ENCODE measurements at places on chromosomes 5 and 9.

- DNase-seq: peak; percentile 11
Observed at GRCh38 chr9:10268531-10269485, 344.0 kb downstream of the PTPRD start.

- no peak for DNase-seq
Observed at GRCh38 chr9:89595646-89596045, 9.2 kb upstream of the GADD45G start.

GRCh38 chr5:53438486-53439472 is 41.6 kb upstream of the FST start:
- DNase-seq: no peak

GRCh38 chr5:39253196-39253595 is 33.8 kb upstream of the FYB1 start:
- DNase-seq: no peak

DNA sequence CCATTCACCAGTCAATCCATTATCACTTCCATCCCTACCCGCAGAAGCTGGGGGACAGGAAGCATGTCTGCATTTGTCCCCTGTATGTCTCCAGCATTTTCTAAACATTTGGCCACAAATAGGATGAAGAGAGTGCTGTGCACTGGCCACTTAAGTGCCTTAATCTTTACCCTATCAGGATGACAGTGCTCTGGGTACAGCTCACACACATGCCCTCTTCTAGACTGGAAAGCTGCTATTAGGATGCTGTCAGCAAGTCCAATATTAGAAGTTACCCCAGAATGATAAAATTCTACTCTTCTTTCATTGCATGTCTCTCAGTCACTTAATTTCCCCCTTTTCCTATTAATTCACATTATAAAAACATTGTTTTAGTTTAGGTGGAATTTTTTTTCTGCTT is 168.4 kb downstream of the RASEF start:
- DNase-seq: no peak

DNA sequence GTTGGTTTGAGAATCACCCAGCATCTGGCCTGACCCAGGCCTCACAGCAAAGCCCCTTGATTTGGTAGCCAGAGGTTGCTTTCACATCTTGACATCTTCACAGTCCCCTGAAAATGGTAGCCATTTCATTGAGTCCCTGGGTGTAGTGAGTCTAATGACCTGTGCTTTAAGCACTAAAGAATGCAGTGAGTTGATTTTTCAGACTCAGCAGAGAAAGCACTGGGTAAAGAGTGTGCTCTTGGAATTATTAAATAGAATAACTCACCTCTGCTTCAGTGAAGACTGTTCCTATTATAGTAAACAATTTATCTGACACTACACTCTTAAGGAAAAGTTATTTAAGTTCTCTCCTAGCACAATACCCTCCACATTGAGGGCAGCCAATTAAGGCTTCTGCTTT is 56.2 kb downstream of the PTCD2 start:
- DNase-seq: no peak

DNA sequence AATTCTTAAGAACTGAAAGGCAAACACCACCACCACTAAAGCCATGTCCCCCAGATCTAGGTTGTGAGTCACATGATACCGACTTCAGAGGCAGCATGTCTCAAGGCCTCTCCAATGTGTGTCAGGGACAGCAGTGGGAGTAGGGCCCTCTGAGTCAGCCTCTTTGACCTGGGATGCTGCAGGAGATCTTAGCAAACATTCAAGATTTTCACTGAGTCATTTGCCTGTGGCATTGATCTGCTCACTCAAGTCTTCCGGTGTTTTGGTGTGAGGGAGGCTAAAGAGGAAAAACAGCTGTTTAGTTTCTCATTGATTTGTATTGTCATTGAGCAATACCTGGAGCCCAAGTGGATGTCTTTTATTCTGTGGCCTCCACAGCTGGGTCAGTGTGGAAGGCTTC is 36.1 kb downstream of the TMC1 start:
- no peak for DNase-seq

- no peak for DNase-seq
Observed at GRCh38 chr5:160555971-160556631, 134.4 kb downstream of the PTTG1 start.

- DNase-seq: no peak
Observed at GRCh38 chr9:125932012-125932411, 184.8 kb downstream of the PBX3 start.

- no peak for DNase-seq
Observed at GRCh38 chr5:60943624-60944023, 1.2 kb downstream of the ERCC8 start.

GRCh38 chr5:111749303-111750026 is 7.5 kb downstream of the NREP start:
- DNase-seq: no peak

- DNase-seq: peak; percentile 88
Observed at GRCh38 chr5:55232985-55233928, at the start of gene CCNO. Gene CCNO (minus strand): TSS chr5:55233608. CDS start chr5:55233523, 85 bp downstream.

GRCh38 chr9:134335061-134335460 is 8.8 kb downstream of the RXRA start:
- no peak for DNase-seq

DNA sequence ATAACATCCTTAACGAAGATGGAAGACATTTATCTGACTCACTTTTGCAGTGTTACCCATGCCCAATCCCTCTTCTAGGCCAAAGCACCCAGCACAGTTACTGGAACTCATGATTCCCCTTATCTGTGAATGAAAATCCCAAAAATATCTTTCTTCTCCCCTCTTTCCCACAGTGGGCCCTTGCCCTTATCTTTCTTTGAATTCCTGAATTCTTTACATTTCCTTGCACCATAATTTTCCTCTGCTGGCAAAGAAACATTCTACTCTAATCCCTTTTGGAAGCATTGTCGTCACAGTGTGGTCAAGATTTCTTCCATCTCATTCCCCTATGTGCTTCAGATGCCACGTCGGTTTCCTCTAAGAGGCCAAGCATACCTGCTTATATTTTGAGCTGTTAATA is 135.9 kb upstream of the LIFR start:
- no peak for DNase-seq

DNA sequence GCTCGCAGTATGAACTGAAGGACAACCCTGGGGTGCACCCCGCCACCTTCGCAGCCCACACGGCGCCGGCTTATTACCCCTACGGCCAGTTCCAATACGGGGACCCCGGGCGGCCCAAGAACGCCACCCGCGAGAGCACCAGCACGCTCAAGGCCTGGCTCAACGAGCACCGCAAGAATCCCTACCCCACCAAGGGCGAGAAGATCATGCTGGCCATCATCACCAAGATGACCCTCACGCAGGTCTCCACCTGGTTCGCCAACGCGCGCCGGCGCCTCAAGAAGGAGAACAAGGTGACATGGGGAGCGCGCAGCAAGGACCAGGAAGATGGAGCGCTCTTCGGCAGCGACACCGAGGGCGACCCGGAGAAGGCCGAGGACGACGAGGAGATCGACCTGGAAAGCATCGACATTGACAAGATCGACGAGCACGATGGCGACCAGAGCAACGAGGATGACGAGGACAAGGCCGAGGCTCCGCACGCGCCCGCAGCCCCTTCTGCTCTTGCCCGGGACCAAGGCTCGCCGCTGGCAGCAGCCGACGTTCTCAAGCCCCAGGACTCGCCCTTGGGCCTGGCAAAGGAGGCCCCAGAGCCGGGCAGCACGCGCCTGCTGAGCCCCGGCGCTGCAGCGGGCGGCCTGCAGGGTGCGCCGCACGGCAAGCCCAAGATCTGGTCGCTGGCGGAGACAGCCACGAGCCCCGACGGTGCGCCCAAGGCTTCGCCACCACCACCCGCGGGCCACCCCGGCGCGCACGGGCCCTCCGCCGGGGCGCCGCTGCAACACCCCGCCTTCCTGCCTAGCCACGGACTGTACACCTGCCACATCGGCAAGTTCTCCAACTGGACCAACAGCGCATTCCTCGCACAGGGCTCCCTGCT is 3.8 kb downstream of the IRX1 start:
- DNase-seq: no peak

GRCh38 chr5:179818746-179819295 is 1.9 kb upstream of the SQSTM1 start:
- DNase-seq: peak; percentile 35

- no peak for DNase-seq
Observed at GRCh38 chr5:87588316-87588715, 175.6 kb upstream of the CCNH start.

DNA sequence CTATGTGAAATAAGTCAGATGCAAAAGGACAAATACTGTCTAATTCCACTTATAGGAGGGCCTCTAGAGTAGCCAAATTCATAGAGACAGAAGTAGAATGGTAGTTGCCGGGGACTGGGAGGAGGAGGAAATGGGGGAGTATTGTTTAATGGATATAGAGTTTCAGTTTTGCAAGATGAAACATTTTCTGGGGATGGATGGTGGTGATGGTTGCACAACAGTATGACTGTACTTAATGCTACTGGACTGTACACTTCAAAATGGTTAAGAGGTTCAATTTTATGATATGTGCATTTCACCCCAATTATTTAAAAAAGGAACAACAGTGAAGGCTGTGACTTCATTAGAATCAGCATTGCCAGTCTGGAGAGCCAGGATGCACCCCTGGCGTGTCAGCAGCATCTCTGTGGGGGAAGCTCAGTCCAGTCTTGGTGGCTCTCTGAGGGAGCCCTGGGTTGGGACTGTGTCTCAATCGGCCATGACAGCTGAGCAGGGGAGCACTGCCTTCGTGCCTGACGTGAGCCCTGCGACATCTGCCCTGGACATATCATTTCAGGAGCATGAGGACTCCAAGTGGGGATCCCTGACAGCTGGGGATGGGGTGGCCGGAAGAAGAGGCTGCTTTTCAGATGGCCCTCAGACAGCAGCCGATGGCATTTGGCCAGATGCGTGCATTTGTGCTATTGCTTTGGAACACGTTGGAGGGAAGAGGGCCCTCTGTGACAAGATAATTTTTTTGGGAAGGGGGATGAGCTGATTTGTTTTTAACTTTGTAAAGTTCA is 130.8 kb upstream of the STC2 start:
- no peak for DNase-seq

GRCh38 chr5:81626524-81626923 is 124.4 kb downstream of the SSBP2 start:
- DNase-seq: no peak

DNA sequence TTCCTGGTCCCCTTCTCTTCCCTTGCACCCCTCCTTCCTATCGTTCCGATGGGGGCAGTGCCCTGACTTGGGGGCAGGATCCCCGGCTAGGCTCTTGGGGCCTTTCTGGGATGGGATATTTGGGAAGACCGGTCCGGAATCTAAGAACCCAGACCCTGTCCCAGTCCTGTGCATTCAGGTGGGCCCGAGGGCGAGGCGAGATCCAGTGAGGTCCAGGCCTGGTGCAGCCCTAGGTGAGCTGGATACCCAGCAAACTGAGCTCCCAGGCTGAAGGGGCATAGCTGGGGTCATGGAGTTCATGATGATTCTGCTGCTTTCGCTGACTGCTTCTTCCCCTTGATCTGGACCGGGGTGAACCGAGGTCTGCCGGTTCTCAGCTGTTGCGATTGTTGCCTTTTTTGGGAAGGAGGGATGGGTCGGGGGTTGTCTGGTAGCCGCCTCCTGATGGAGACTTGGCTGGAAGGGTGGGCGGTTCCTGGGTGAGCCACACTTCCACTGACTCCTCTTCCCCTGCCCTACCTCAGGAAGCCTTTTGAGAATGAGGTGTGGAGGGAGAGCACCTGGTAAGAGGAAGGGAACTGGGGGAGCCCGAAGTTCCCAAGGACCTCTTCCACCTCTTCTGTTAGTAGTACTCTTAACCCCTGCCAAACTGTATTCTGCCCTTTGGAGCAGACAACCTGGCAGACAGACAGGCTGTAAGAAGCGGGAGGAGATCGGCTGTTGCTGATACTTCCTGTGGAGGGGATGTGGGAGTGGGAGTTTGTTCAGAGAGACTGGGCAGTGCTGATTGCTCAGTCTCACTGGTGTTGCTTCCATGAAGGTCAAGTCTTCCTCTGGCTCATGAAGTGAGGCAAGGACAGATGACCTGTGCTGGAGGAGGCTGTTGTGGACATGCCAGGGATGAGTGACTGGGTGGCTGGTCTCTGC is 1.0 kb downstream of the LRRC8A start:
- DNase-seq: peak; percentile 45

GRCh38 chr5:6715271-6715670 is 2.0 kb downstream of the TENT4A start:
- no peak for DNase-seq

DNA sequence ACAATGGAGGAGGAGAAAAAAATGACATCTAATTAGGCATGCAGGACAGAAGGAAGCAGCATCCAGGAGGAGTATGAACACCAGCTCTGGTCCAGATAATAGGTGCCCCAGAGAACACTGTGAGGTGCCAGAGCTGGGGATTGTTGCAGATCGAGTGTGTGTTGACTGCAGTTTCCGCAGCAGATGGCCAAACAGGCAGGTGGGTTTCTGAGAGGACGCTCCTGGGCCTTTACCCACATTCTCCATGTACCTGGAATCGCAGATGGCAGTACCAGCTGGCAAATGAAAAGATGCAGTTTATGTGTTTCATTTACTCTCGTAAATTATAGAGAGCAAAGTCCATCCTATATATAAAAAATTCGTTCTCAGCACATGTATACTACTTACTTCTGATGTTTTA is 182.2 kb upstream of the ISL1 start:
- DNase-seq: peak; percentile 100

DNA sequence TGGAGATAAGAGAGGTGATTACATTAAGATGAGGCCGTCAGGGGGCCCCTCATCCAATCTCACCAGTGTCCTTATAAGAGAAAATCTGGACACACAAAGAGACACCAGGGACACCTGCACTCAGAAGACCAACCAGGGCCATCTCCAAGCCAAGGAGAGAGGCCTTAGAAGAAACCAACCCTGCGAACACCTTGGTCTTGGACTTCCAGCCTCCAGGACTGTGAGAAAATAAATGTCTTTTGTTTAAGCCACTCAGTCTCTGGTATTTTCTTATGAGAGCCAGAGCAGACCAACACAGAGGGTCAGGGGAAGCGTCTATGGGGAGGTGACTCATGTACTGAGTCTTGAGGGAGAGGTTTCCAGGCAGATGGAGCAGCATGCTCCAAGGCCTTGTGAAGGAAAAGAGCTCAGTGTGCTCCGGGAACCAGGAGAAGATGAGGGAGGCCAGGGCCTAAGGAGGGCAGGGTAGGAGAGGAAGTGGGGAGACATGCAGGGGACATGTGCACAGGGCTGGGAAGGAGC is 5.4 kb downstream of the PHYKPL start:
- no peak for DNase-seq

DNA sequence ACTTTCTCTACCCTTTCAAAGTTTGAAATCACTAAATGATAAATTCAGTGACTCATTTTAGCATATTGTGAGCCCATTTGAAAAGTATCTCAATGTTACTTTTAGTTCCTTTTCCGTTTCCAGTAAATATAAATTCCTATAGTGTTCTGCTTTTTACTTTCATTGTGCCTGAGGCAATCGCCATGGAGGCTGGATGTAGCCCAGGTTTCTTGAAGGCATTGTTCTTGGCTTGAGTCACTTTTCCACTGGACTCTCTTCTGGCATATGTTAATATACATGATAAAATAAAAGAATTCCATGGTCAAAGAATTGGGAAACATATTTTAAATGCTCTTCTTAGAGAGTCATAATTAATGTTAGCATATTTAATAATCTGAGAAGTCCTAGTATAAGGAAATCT is 327.0 kb downstream of the IZUMO3 start:
- no peak for DNase-seq

GRCh38 chr9:76619197-76619596 is 145.0 kb upstream of the PCA3 start:
- DNase-seq: no peak

GRCh38 chr5:10488144-10488543 is 46.5 kb downstream of the ROPN1L start:
- DNase-seq: no peak

GRCh38 chr9:131011274-131012022 is 2.5 kb downstream of the LAMC3 start:
- DNase-seq: no peak

Data from NCI-H2171 treated with DMSO at 0.1 percent for 48 hours (cell line).